ENCODE measurements at places on chromosomes 6 and 20. TPM values are rescaled to one million over a fixed set of nuclear protein-coding genes. Genes with fewer than 3 reads are reported as not detected.

DNA sequence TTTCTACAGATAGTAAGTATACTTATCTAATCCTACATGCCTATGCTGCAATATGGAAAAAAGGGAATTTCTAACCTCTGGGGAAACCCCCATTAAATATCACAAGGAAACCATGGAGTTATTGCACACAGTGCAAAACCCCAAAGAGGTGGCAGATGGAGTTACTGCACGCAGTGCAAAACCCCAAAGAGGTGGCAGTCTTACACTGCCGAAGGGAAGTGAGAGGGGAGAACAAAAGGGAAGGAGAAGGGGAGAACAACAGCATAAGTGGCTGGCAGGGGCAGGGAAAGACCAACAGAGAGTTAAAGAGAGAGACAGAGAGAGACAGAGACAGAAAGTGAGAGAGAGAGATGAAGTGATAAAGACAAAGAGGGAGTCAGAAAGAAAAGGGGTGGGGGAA lies 43.8 kb upstream of the EIF2S2 start:
- DNase-seq: no peak
- H3K27me3 ChIP-seq: peaks cover 8% of the 10 kb centered on the region
- H3K4me1 ChIP-seq: no peaks in the 10 kb centered on the region
- no peak overlapping the region for H3K4me3 ChIP-seq
- H3K36me3 ChIP-seq: no peaks in the 10 kb centered on the region

GRCh38 chr6:135423649-135424128 lies 73.9 kb downstream of the AHI1 start:
- H3K27ac ChIP-seq: no peak overlapping the region
- DNase-seq: peak; percentile 36
- no peaks in the 10 kb centered on the region for H3K36me3 ChIP-seq
- peaks cover 2% of the 10 kb centered on the region for H3K4me1 ChIP-seq
- no peaks in the 10 kb centered on the region for H3K27me3 ChIP-seq

GRCh38 chr6:43448916-43449315 lies 6.4 kb downstream of the DLK2 start:
- no peaks in the 10 kb centered on the region for H3K27me3 ChIP-seq
- no peak for DNase-seq
- no peak overlapping the region for H3K27ac ChIP-seq
- peaks cover 12% of the 10 kb centered on the region for H3K36me3 ChIP-seq
- H3K4me1 ChIP-seq: no peaks in the 10 kb centered on the region

GRCh38 chr6:52566201-52566600 lies 10.7 kb downstream of the TRAM2 start:
- peak overlapping the region; percentile 87 for H3K27ac ChIP-seq
- no peak overlapping the region for H3K4me3 ChIP-seq
- H3K4me1 ChIP-seq: peaks cover 47% of the 10 kb centered on the region
- DNase-seq: no peak
- H3K27me3 ChIP-seq: no peaks in the 10 kb centered on the region

DNA sequence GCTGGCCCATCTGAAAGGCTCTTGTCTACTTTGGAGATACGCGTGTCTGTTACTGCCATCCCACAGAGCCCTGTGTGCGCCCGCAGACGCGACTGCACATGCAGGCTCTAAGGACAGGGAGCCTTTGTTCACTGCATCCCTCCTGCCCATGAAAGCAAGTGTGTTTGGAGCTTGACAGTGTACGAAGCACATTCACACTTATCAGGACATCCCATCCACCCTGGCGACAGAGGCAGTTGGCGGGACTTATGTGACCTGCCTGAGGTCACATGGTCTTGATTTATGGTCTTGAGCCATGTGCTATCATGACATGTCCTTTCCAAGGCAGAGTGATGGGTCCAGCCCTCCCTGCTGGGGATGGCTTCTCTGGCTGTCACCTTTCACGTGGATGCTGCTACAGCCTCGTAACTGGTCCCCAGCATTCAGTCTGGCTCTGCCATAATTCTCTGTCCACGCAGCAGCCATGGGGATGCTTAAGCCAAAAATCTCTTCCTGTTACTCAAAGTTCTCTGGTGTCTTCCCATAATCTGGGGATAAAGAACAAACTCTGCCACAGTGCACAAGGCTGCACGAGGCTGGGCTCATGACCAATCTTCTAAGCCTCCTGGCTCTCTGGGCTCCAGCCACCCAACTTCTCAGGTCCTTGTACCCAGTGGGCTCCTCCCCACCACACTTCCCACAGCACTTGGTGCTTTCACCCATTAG lies 36.3 kb upstream of the FAM83D start:
- no peak for DNase-seq
- H3K27ac ChIP-seq: no peak overlapping the region
- no peaks in the 10 kb centered on the region for H3K36me3 ChIP-seq
- no peaks in the 10 kb centered on the region for H3K4me1 ChIP-seq
- no peak overlapping the region for H3K4me3 ChIP-seq

GRCh38 chr6:37173493-37174195 lies 3.7 kb downstream of the PIM1 start:
- H3K4me1 ChIP-seq: peaks cover 4% of the 10 kb centered on the region
- no peak overlapping the region for H3K4me3 ChIP-seq
- no peaks in the 10 kb centered on the region for H3K27me3 ChIP-seq
- H3K36me3 ChIP-seq: peaks cover 15% of the 10 kb centered on the region

DNA sequence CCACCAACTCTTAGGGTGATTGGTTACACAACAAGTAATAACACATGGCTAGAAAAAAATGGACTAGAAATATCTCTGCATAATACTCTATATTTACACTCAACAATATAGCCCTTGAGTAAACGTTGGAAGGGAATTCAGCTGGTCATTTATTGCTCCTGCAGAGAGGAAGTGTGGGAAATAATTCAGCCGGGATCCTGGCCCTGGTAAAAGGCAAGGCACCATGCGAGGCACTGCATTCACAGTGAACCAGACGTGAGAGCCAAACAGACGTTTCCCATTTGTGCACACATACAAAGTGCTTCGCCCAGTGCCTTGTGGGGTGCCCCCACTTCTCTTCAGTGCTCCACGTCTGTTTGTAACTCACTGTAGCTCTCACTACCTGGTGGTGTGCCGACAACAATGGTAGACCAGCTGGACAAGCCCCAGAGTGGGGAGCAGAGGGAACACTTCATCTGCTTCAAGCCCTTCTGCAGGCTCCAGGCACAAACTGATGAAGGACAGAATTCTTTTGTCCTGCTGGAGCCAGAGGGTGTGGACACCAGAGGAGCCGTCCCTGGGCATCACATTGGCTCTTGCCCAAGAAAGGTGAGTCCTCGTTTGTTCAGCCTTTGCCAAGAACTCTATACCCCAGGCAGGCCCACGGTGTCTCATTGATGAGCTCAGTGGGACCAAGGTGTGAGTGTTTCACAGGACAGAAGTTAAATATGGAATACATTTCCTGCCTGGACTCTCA lies 18.8 kb downstream of the SYNDIG1 start:
- H3K4me3 ChIP-seq: no peak overlapping the region
- DNase-seq: no peak
- no peaks in the 10 kb centered on the region for H3K36me3 ChIP-seq
- no peaks in the 10 kb centered on the region for H3K27me3 ChIP-seq
- no peaks in the 10 kb centered on the region for H3K4me1 ChIP-seq

- no peaks in the 10 kb centered on the region for H3K36me3 ChIP-seq
- H3K27ac ChIP-seq: peak overlapping the region; percentile 92
- no peaks in the 10 kb centered on the region for H3K27me3 ChIP-seq
Measured at GRCh38 chr6:153167061-153167891, 36.2 kb upstream of the RGS17 start.

- peaks cover 4% of the 10 kb centered on the region for H3K4me1 ChIP-seq
- no peak overlapping the region for H3K27ac ChIP-seq
- DNase-seq: no peak
Measured at GRCh38 chr6:16776394-16777017, 15.2 kb upstream of the ATXN1 start.

DNA sequence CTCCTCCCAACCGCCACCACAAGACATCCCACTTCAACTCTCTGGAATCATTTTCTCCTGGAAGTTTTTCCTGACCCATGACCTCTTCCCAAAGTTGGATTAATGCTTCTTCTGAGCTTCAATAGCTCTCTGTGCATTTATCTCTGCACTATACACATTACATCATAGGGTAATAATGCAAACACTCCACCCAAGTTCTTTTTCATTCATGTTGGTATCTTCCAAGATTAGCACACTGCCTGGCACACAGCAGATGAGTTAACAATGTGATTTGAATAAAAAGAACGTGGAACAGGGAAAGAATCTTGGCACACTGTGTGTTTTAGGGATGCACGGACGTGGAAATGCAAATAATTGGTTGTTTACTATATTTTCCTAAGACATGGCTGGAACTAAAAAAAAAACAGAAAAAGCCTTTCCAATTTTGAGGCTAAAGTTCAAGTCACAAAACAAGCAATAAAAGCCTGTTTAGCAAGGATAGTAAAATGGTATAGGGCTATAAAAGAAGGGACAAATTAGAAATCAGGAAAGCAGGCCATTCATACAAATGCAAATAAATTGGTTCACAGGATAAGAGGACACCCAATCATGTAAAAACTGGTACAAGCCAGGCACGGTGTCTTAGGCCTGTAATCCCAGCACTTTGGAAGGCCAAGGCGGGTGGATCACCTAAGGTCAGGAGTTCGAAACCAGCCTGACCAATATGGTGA lies 1.6 kb upstream of the FAM135A start:
- peaks cover 4% of the 10 kb centered on the region for H3K4me1 ChIP-seq
- H3K36me3 ChIP-seq: no peaks in the 10 kb centered on the region
- H3K27me3 ChIP-seq: no peaks in the 10 kb centered on the region
- no peak overlapping the region for H3K4me3 ChIP-seq
- DNase-seq: no peak
- H3K27ac ChIP-seq: no peak overlapping the region

DNA sequence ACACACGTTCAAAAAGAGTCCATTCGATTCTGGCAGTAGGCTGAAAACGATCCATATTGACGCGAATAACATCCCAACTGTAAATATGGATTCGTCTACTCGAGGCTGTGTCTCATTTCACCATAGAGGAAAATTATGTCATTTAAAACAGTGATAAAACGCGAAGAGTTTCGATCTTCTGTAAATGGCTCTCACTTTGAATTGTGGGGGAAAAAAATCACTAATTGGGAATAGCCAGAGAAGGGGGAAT lies 845 bp upstream of the MARCKS start:
- H3K27ac ChIP-seq: peak overlapping the region; percentile 99
- no peaks in the 10 kb centered on the region for H3K36me3 ChIP-seq
- no peak for DNase-seq
- no peaks in the 10 kb centered on the region for H3K4me1 ChIP-seq

GRCh38 chr6:111828809-111829208 lies 44.4 kb downstream of the FYN start:
- H3K4me1 ChIP-seq: peaks cover 5% of the 10 kb centered on the region
- no peak for DNase-seq
- H3K36me3 ChIP-seq: no peaks in the 10 kb centered on the region

- no peaks in the 10 kb centered on the region for H3K27me3 ChIP-seq
- H3K4me1 ChIP-seq: peaks cover 17% of the 10 kb centered on the region
- DNase-seq: no peak
Measured at GRCh38 chr6:108671175-108671574, 110.5 kb downstream of the FOXO3 start.

DNA sequence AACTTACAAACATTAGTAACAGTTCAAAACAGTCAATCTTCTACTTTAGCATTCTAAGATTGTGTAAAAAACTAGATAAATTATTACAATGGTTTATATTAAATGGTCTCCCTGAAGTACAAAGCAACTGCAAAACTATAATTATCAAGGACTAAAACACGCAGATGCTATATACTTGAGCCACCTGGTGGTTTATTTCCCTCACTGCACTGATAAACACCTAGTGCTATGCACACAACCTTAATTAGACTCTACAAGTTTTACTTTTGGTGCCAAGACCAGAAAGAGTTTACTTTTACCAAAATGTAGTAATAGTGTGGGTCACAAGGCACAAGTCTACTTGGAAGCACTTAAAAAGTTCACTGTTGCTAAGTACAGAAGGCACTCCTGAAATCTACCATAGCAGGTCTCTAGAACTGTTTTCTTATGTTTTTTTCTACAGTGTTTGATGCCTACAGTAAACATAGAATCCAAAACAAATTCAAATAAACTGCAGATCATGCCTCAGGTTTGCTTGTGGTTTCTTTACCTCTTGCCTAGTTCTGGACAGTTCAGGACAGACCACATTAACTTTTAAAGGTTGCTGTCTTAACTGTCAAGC lies 49.2 kb downstream of the GMDS start:
- peaks cover 3% of the 10 kb centered on the region for H3K4me1 ChIP-seq
- no peak overlapping the region for H3K27ac ChIP-seq
- DNase-seq: peak; percentile 73
- H3K27me3 ChIP-seq: no peaks in the 10 kb centered on the region
- H3K36me3 ChIP-seq: no peaks in the 10 kb centered on the region

DNA sequence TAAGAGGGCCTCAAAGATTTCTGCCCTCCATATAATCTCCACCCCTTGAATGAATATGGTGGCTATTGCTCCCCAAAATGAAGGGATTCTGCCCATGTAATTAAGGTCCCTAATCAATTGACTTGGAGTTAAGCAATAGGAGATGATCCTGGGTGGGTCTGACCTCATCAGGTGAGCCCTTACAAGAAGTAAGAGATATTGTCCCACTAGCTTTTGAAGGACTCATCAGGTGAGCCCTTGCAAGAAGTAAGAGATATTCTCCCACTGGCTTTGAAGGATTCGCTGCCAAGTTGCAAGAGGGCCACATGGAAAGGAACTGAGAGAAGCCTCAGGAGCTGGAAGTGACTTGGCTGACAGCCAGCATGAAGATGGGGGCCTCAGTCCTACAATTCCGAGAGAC lies 103.4 kb downstream of the BMP7 start:
- no peak for DNase-seq
- H3K4me3 ChIP-seq: no peak overlapping the region
- no peaks in the 10 kb centered on the region for H3K36me3 ChIP-seq
- H3K4me1 ChIP-seq: no peaks in the 10 kb centered on the region
- no peak overlapping the region for H3K27ac ChIP-seq

DNA sequence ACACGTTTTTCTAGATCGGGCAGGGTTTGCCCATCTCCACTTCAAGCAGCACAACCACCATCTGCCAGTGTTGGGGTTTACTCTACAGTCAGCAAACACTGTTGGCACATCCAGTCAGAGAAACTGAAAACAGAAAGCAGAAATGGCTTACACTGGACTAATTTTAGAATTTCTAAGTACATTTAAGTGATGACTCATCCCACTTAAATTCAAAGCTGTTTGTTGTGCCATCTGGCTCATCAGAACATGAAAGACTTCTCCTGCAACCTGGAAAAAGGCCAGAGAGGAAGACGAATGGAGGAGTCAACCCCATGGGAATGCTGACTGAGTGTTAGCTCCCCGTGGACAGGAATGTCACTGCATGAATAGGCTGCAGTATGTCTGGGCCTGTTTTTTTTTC lies 21.8 kb downstream of the FAM209B start:
- H3K4me1 ChIP-seq: no peaks in the 10 kb centered on the region
- peak; percentile 98 for DNase-seq
- H3K4me3 ChIP-seq: no peak overlapping the region
- H3K27me3 ChIP-seq: no peaks in the 10 kb centered on the region

GRCh38 chr6:93759190-93759589 lies 339.8 kb upstream of the EPHA7 start:
- no peak overlapping the region for H3K27ac ChIP-seq
- DNase-seq: no peak
- no peaks in the 10 kb centered on the region for H3K36me3 ChIP-seq
- H3K27me3 ChIP-seq: no peaks in the 10 kb centered on the region
- no peaks in the 10 kb centered on the region for H3K4me1 ChIP-seq

NAPB gene
- 7.7 TPM for total RNA-seq

EDN1 gene
- total RNA-seq: 0.26 TPM

CYP24A1 gene
- not detected for total RNA-seq

FAM83B gene
- under 0.01 TPM for total RNA-seq

TFAP2D gene
- total RNA-seq: not detected

SPEF1 gene
- total RNA-seq: 0.17 TPM

KHDC1L gene
- not detected for total RNA-seq

APMAP gene
- 104 TPM for total RNA-seq

CLVS2 gene
- total RNA-seq: not detected

GNAS-AS1 gene
- total RNA-seq: 0.33 TPM
